Thyroid gland (tissue), 4 donors: ENCODE measurements at places on chromosomes 1 and 21. TPM values are rescaled to one million over a fixed set of nuclear protein-coding genes. Genes with fewer than 3 reads are reported as not detected.

Gene SH3D21
- 25.1 TPM for total RNA-seq

Gene GBP7
- total RNA-seq: not detected

Gene LINGO4
- 0.25 TPM for total RNA-seq

Gene TNFRSF25
- total RNA-seq: 11.1 TPM

Gene DEDD
- 27.5 TPM for total RNA-seq

Gene CCDC27
- total RNA-seq: not detected

Gene MPL
- not detected for total RNA-seq

Gene LEMD1
- total RNA-seq: 0.67 TPM

Gene OLIG2
- total RNA-seq: not detected

Gene TMEM79
- total RNA-seq: 2.1 TPM

Gene LCE4A
- not detected for total RNA-seq

Gene CD1B
- not detected for total RNA-seq

Gene SUSD4
- total RNA-seq: 1.0 TPM

Gene CD84
- total RNA-seq: 2.3 TPM

Gene LCE1B
- not detected for total RNA-seq

Gene HES3
- total RNA-seq: not detected

Gene ZRANB2
- total RNA-seq: 97.0 TPM

Gene IQCC
- 7.4 TPM for total RNA-seq

Gene LIPI
- 5.9 TPM for total RNA-seq

Gene CAPZA1
- 114 TPM for total RNA-seq

Gene LRRC39
- 0.39 TPM for total RNA-seq

Gene KRTAP7-1
- total RNA-seq: not detected

Gene PODN
- 125 TPM for total RNA-seq

Gene SLAMF9
- total RNA-seq: not detected

Gene LENEP
- not detected for total RNA-seq

Gene TSTD1
- total RNA-seq: 287 TPM

Gene KANK4
- not detected for total RNA-seq

Gene EDARADD
- 8.8 TPM for total RNA-seq

Gene TLCD4
- 12.6 TPM for total RNA-seq

Gene SPSB1
- total RNA-seq: 65.0 TPM

Gene GPR52
- total RNA-seq: 9.2 TPM

Gene RIMKLA
- 2.2 TPM for total RNA-seq

Gene CELA3B
- not detected for total RNA-seq

Gene C21orf58
- total RNA-seq: 1.6 TPM

Gene FALEC
- not detected for total RNA-seq

Gene TRIM17
- total RNA-seq: 2.8 TPM

Gene C1orf185
- total RNA-seq: not detected

Gene PROK1
- not detected for total RNA-seq

Gene SAMD11
- total RNA-seq: 4.1 TPM

Gene GPR25
- total RNA-seq: not detected

Gene OPTC
- total RNA-seq: not detected

Gene SYT2
- total RNA-seq: 0.38 TPM

Gene NPPB
- not detected for total RNA-seq

Gene DIRAS3
- total RNA-seq: 2.2 TPM

Gene WNT4
- total RNA-seq: 0.40 TPM

Gene SLC22A15
- total RNA-seq: 5.4 TPM

Gene KRTAP10-6
- total RNA-seq: not detected

Gene FCER1A
- total RNA-seq: 0.40 TPM

Gene S1PR1
- 92.7 TPM for total RNA-seq

Gene TENT5C
- total RNA-seq: 14.8 TPM
